ENCODE measurements at places on chromosomes 5 and 9.

GRCh38 chr5:115599502-115599901 lies 2.8 kb downstream of the TICAM2 start:
- no peak for DNase-seq

DNA sequence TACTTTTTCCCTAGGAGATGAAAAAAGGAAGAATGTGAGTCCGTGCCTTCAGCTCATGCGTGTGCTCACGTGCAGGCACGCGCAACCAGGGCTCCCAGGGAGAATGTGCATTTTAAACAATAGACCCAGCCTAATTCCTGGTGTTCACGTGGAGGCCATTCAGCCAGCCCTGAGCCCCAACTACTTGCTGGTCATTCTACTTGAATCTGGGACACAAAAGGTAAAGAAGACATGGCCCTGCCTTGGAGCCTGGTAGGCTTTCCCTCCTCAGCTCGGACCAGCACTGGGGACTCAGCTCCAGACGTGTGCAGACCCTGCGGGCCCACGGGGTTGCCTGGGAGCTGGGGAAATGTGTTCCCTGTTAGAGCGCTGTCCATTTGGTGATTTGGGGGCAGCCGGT lies 125.5 kb downstream of the MVB12B start:
- DNase-seq: no peak

DNA sequence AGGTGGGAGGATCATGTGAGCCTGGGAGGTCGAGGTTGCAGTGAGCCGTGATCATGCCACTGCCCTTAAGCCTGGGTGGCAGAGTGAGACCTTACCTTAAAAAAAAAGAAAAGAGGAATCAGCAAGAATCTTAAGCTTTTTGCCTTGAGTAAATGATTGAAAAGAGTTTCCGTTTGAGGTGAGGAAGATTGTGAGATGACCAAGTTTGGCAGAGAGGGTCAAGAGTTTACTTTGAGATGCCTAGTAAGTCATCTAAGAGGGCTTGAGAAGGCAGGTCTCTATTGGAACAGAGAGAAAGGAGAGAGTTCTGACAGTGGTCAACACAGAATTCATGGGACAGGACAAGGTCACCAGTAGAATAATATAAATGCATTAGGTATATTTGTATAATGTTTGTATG lies 572.1 kb downstream of the TLE4 start:
- no peak for DNase-seq

- DNase-seq: no peak
Observed at GRCh38 chr5:136276946-136277345, 84.0 kb upstream of the SMIM32 start.

DNA sequence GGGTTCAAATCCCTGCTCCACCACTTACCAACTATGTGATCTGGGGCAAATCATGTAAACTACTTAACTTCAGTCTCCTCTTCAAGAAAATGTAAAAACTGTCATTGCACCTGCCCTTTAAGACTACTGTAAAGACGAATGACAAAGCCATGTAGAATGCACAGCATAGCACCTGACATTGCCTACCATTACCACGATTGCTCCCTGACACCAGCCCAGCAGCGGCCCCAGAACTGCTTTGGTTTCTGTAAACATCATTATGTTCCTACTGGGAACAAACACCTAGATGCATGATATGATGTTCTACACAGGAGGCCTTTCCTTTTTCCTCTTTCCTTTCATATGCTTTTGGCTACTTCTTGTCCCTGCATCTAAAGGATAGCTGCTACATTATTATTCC lies 23.1 kb upstream of the PLPP6 start:
- DNase-seq: no peak

DNA sequence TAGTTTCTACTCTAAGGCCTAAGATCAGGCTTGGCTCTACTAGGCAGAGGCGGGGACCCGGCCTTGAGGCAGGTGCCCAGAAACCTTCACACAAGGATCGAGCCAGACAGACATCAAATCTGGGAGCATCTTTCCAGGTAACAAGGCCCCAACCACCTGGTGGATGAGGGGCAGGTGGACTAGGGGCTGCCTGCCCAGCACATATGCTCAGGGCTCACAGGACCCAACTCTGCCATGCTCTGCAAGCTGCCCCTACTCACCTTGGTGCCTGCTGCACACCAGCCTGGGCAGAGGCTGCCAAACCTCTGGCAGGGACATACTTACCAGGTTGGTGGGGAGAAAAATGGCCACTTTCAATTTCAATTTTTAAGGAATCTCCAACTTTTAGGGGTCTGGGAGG lies 2.2 kb upstream of the ZNF618 start:
- no peak for DNase-seq

GRCh38 chr5:141783005-141783946 lies 94.9 kb downstream of the PCDH1 start:
- no peak for DNase-seq

GRCh38 chr9:4324513-4324912 lies 24.6 kb upstream of the GLIS3 start:
- DNase-seq: no peak

- DNase-seq: no peak
Observed at GRCh38 chr9:113395000-113395861, 5.9 kb downstream of the ALAD start.

DNA sequence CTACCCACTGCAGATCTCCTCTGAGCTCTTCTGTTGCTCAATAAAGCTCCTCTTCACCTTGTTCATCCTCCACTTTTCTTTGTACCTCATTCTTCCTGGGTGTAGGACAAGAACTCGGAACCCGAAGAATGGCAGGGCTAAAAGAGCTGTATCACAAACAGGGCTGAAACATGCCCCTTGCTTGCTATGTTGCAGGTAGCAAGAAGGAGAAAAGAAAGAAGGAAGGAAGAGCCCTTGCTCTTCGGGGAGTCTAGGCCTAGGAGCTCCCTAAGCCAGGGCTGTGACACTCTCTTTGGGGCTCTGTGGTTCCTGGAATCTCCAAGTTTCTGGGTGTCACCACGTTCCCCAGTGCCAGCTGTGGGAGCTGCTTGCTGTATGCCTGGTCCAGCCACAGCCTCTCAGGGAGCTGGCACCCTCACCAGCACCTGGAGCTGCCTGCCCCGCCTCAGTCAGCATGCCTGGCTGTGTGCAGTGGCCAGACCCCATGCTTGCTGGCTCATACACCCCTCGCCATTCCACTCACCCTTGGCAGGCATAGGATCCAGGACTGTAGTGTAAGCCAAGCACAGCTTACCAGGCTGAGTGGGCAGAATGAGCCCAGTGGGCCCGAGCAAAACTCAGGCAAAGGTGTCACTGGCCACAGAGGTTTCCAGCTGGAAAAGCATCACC lies 274.8 kb upstream of the ADRA1B start:
- no peak for DNase-seq

DNA sequence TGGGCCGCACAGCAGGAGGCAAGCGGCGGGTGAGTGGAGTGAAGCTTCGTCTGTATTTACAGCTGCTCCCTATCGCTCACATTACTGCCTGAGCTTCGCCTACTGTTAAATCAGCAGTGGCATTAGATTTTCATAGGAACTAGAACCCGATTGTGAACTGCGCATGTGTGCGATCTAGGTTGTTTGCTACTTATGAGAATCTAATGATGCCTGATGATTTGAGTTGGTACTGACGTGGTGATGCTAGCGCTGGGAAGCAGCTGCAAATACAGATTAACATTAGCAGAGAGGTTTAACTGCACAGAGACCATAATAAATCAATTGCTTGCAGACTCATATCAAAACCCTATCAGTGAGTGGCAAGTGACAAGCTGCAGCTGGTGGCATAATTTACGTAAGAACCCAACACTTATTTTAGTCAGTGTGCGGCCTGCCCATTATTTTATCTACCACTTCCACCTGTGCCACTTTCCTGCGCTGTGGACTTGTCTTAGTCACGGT lies 133.4 kb upstream of the CDH9 start:
- DNase-seq: no peak

DNA sequence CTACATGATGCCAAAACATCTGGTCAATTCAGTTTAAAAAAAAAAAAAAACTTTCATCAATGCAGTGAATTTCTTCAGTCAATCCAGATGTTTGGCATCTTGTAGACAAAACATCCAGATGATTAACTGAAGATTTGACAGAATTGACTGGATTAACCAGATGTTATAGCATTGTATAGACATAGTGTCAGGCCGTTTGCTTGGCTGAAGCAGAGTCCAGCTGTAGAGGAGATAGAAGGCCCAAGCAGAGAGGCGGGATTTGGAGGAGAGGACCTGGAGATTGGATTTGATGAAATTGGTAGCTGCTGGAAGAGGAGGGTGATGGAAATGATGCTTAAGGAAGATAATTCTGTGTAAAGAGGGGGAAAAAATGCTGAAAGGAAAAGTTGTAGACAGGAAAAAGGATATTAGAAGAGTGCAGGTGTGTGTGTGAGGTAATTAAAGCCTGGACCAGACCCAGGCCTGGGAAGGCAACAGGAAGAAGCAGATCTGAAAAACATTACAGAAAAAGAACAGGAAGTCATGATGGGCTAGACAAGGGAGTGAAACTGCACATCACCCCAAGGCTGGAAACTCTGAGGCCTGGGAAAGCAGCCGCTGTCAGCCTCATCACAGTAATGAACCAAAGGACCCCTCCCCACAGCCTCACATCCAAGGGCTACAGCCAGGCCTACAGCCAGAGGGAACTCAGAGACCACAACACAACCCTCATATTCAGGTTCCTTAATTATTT lies 258.3 kb downstream of the CWC27 start:
- no peak for DNase-seq

DNA sequence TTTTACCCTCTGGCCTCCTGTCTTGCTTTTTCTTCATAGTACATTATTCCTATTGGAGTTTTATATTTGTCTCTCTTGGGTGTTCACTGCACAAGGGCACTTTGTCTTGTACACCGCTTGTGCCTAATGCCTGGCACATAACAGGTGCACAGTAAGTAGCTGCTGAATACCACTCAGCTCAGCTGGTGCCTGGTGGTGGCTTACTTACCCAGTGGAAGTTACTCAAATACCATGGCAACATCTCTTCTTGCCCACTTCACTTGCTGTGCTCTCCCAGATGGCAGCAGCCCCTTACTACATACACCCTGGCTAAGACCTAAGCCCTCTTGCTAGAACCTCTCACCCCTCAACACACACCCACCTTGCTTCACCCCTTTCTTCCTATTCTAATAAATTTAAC lies 11.3 kb upstream of the SKP1 start:
- DNase-seq: no peak

DNA sequence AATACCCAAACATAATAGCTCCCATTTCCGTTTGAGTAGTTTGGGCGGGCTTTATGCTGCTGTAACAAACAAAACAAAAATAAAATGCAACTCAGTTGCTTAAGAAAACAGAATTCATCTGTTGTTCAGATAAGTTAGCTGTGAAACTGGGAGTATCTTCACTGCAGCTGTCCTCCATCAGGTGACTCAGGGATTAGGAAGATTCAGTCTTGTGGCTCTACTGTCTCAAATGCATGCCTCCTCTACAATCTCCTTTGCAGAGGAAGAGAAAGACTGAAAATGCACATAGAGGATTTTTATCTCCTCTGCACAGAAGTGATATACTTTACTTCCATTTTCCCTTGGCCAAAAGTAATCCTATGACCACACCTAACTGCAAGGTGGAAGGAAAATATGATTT lies 883.7 kb downstream of the PTPRD start:
- no peak for DNase-seq

GRCh38 chr5:170508660-170509347 lies 5.0 kb downstream of the KCNIP1 start:
- DNase-seq: no peak

DNA sequence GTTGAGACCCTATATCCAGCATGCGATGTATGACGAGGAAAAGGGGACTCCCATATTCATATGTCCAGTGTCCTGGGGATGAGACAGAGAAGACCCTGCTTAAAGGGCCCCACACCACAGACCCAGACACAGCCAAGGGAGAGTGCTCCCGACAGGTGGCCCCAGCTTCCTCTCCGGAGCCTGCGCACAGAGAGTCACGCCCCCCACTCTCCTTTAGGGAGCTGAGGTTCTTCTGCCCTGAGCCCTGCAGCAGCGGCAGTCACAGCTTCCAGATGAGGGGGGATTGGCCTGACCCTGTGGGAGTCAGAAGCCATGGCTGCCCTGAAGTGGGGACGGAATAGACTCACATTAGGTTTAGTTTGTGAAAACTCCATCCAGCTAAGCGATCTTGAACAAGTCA lies 17.1 kb downstream of the BTNL3 start:
- no peak for DNase-seq

DNA sequence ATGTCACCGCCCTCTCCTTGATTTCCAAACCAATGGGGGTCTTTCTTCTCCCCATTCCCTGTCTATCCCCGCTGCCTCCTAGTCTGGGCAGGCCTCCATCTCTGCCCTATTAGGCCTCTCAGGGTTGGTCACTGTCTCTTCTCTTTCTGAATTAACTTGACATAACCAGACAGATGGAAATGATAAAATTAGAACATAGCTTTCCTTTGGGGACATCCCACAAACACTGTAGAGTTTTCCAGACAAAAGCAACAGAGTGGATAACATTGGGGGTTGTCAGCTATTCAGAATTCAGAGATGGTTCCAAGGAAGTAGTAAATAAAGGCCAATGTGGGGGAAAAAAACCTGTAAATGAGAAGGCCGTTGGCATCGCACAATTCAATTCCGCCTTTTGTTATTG lies 24.7 kb downstream of the LHX6 start:
- DNase-seq: no peak

- DNase-seq: no peak
Observed at GRCh38 chr5:31007672-31008071, 185.8 kb upstream of the CDH6 start.

GRCh38 chr5:171673328-171673727 lies 112.3 kb upstream of the SMIM23 start:
- DNase-seq: no peak

DNA sequence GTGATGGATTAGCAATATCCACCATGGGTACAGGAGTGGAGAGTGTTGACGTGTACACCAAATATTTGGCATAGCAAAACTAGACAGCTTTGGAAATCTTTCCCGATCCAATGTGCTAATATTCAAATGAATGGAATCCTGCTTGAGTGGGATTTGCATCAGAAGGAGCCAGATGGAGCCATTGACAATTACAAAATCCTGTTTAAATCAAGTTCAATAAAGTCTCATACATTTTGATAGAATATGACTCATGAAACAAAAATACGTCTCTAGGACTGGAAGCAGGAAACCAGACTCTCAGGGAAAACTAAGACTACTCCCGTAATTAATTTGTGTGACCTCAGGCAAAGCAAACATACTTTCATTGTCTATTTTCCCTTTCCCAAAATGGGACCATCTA lies 13.0 kb downstream of the TNC start:
- DNase-seq: no peak

DNA sequence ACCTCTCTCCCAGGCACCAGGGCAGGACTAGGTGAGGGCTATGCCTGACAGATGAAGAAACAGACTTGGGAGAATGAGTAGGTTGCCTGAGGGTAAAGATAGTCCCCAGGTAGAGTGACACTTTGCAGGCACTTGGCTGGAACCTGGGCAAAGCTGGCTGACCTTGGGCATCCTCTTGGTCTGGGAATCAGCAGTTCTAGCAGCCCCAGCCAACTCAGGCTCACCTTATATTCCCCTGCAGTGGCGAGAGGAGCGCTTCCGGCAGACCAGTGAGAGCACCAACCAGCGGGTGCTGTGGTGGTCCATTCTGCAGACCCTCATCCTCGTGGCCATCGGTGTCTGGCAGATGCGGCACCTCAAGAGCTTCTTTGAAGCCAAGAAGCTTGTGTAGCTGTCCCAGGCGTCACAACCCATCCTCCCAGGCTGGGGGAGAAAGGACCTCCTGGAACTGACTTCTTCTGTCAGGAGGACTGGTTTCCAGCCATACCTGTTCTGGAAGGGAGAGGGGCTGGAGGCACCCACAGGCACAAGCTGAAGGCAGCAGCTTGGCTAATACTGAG lies 3.1 kb downstream of the TMED9 start:
- DNase-seq: no peak

- DNase-seq: no peak
Observed at GRCh38 chr5:133145436-133146170, 93.8 kb downstream of the HSPA4 start.

- peak; percentile 59 for DNase-seq
Observed at GRCh38 chr9:114906922-114907571, 23.3 kb downstream of the TNFSF8 start.

All from HuH-7 (cell line).